Astrocyte (in vitro differentiated cells and primary cell): ENCODE measurements at places on chromosomes 5 and 9.

DNA sequence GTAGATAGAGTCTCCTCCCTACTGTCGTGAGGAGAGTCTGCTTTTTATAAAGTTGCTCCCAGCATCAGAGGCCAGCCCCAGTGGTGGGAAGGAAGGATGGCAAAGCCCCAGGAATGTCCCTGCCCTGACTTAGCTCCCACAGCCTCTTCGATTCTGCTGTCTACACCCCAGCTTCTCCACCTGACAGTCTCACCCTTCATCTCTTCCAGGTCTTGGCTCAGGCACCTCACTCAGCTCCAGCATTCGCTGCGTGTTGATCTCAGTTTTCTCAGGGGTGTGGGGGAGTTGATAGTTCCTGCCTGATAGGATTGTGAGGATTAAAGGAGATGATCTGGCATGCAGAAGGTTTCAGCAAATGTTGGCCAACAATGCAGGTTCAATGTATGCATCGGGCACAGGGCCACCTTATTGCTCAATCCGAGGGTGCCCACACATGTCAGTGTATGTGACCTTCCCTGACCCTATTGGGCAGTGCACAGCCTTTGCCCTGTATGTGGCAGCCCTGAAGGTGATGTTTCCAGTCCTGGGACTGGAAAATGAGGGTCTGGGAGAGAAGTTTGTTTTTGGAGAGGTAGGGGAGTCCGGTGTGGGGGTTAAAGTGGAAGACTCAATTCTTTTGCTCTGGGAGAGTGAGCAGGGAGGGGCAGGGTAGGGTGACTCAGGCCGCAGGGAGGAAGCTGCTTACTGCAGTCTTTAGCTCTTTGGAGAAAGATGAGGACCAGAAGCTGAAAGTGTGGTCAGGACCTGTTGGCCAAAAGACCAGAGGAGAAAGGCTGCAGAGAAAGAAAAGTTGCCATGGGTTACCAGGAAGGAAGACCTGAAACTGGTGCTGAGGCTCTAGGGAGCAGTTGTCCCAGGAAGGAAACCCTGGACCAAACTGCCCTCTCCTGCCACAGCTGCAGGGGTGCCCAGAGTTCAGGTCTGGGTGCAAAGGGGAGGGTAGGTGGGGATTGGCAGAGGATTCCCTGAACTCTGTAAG is 153.2 kb downstream of the MACROH2A1 start:
- no peak overlapping the region for H3K4me3 ChIP-seq
- H3K36me3 ChIP-seq = no peaks in the 10 kb centered on the region
- H3K27me3 ChIP-seq = no peaks in the 10 kb centered on the region
- DNase-seq = peak; percentile 70
- peak overlapping the region; percentile 87 for H3K27ac ChIP-seq

DNA sequence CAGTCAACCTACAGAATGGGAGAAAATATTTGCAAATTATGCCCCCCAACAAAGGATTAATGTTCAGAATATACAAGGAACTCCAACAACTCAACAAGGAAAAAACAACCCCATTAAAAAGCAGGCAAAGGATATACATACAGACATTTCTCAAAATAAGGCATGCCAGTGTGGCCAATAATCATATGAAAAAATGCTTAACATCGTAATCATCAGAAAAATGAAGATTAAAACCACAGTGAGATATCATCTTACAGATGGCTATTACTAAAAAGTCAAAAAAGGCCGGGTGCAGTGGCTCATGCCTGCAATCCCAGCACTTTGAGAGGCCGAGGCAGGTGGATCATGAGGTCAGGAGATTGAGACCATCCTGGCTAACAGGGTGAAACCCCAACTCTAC is 103.2 kb downstream of the KLHL3 start:
- DNase-seq = no peak
- H3K4me1 ChIP-seq = peaks cover 2% of the 10 kb centered on the region
- no peak overlapping the region for H3K27ac ChIP-seq
- no peak overlapping the region for H3K4me3 ChIP-seq

- no peaks in the 10 kb centered on the region for H3K4me1 ChIP-seq
- no peaks in the 10 kb centered on the region for H3K27me3 ChIP-seq
- no peak overlapping the region for H3K4me3 ChIP-seq
- H3K36me3 ChIP-seq = no peaks in the 10 kb centered on the region
- DNase-seq = no peak
Observed at GRCh38 chr9:98472216-98472615, 216.8 kb upstream of the TBC1D2 start.

- peak; percentile 29 for DNase-seq
- H3K36me3 ChIP-seq = no peaks in the 10 kb centered on the region
- no peak overlapping the region for H3K4me3 ChIP-seq
- no peaks in the 10 kb centered on the region for H3K27me3 ChIP-seq
Observed at GRCh38 chr5:124103671-124104070, 591.7 kb downstream of the CSNK1G3 start.

DNA sequence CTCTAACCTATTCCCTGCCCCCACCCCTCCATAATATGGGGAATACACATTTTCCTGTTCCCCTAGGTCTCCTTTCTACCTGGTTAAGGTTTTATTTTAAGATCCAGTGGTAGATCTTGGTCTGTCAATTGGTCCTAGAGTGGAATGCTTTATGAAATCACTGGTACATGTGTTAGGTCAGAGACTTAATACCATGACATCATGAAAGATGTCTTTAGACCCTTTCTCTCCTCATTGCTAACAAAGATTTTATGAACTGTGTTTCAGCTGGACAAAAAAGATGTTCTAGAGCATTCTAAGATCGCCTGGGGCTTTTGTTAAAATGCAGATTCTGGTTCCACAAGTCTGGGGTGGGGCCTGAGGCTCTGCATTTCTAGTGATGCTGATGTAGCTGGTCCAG is 9.1 kb downstream of the GSN start:
- peaks cover 2% of the 10 kb centered on the region for H3K36me3 ChIP-seq
- H3K4me1 ChIP-seq = peaks cover 62% of the 10 kb centered on the region
- no peak for DNase-seq
- H3K27ac ChIP-seq = peak overlapping the region; percentile 91

GRCh38 chr5:2753452-2754420 is 2.3 kb upstream of the IRX2 start:
- H3K4me3 ChIP-seq = no peak overlapping the region
- peak overlapping the region; percentile 6 for H3K27ac ChIP-seq
- peaks cover 7% of the 10 kb centered on the region for H3K27me3 ChIP-seq
- no peaks in the 10 kb centered on the region for H3K36me3 ChIP-seq
- DNase-seq = no peak

DNA sequence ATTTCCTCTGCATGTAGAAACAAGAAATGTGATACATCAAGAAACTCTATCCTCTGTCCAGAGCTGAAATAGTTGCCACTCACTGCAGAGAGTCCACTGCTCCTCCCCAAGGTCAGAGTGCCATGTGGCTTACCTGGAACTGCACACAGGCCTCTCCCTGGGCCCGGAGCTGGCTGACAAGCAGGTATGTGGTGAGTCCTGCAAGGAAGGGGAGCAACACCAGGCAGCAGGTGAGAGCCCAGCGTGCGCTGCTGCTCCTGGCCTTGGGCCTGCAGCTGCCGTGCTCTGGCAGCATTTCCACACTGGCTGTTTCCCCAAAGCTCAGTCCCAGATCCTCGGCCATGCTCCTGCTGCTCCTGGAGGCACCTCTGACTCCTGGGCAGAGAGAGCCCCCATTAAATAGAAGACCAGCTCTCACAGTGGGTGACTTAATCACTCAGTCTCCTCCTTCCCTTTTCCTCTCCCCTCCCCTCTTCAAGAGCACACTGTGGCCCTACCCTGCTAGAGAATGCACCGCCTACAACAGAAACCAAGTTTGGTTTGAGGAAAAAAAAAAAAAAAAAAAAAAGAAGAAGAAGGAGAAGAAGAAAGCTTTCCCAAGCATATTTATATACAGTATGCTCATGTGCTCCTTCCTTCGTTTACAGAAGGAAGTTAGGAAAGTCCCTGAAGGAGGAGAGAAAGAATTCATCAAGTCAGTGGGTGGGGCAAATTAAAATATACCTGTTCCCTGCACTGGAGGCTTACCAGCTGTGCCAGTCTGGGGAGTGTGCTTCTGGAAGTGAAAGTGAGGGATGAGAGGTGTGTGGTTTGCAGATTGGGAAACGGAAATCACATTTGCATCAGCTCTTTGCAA is at the start of gene TNFSF15:
TNFSF15 (minus strand) TSS at position 370 of the 856 bp plus-strand sequence; CDS start at position 343, 27 bp downstream.
- peaks cover 4% of the 10 kb centered on the region for H3K4me1 ChIP-seq
- DNase-seq = peak; percentile 40
- H3K36me3 ChIP-seq = no peaks in the 10 kb centered on the region
- H3K27ac ChIP-seq = no peak within 1 kb of the TSS

- no peak overlapping the region for H3K27ac ChIP-seq
- DNase-seq = no peak
- H3K4me1 ChIP-seq = no peaks in the 10 kb centered on the region
- H3K4me3 ChIP-seq = no peak overlapping the region
Observed at GRCh38 chr5:25649628-25650265, 1005.0 kb upstream of the CDH10 start.

GRCh38 chr5:27511061-27511460 is 472.7 kb upstream of the CDH9 start:
- DNase-seq = no peak
- no peaks in the 10 kb centered on the region for H3K4me1 ChIP-seq
- H3K27ac ChIP-seq = no peak overlapping the region
- no peaks in the 10 kb centered on the region for H3K27me3 ChIP-seq

DNA sequence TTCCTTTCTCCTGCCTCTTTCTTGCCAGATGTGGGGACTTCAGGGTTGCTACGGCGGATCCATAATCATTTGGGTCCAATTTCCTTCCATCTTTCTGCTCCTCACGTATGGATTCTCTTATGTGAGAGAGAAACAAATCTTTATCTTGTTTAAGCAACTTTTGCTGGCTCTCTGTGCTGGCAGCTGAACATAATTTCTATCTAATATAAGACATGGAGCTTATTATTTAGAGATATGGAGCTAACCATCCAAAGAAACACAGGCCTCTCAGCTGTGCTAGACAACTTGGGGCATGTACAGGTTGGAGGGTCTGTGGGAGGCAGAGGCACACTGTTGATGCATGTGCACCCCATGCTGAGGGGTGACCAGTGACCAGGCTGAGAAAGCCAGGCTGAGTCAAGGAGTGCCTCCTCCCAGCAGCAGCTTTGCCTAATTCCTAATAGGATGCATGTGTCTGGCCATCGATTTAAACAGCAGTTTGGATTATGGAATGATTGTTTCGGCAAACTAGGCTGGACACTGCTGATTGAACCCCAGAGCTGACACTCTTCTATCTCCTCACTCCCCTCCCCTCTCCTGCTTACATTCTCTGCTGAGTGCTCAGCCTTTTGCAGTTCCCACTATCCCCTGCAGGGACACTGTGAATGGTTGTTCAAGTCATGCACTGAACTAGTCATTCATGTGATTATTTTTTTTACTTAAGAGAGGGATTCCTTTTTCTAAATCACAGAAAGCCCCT is 195.8 kb downstream of the ERCC6L2 start:
- DNase-seq = peak; percentile 4
- no peaks in the 10 kb centered on the region for H3K36me3 ChIP-seq
- H3K4me1 ChIP-seq = no peaks in the 10 kb centered on the region
- H3K27ac ChIP-seq = no peak overlapping the region

DNA sequence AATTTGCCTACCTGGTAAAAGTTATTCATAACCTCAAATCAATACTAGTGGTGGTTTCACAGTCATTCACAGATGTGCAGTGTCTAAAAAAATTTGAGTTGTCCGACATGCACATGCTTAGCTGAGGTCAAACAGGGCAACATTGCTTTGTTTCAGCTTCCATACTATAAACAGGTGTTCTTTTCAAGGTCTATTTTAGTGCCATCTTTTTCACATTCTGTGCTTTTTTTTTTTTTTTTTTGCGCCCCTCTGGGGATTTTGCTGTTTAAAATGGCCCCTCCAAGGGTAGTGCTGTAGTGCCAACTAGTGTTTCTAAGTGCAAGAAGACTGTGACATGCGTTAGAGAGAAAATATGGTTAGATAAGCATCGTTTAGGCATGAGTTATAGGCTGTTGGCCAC is 14.5 kb downstream of the PHAX start:
- no peaks in the 10 kb centered on the region for H3K27me3 ChIP-seq
- H3K36me3 ChIP-seq = peaks cover 21% of the 10 kb centered on the region
- no peak overlapping the region for H3K4me3 ChIP-seq
- H3K4me1 ChIP-seq = no peaks in the 10 kb centered on the region
